ENCODE measurements at places on chromosomes 2 and 18.

DNA sequence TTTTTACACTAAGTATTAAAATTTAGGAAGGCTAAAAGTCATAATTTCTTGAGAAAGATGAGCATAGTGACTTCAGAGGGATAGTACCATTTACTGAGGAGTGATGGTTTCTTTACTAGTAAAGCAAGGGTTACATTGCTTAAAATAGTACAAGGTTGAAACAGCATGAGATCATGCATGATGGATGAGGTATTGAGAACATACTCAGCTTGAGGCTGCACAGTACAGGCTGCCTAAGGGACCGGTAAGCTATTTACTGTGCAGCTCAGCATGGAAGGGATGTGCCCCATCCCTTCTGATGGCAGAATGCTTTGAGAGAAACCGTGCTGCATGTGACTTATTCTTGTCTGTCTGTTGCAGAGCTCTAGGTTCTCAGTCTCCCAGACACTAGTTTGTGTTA lies 122.1 kb downstream of the EML6 start:
- DNase-seq = no peak

DNA sequence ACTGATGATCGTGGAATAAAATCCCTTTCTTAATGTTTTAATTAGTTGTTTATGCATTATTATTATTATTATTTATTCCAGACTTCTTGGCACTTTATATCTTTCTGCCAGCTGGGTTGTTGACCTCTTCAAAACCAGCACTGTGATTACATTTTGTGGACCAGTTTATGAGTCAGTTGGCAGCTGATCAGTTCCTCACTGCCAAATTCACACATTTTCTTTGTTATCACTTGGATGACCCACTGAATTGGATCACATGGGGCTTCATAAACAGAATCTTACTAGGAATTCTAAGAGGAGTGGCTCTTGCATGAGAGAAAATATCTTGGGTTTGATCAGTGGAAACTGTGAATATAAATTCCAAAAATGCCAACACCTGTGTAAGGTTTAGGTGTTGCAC lies 321.8 kb upstream of the SPRED2 start:
- DNase-seq = no peak

DNA sequence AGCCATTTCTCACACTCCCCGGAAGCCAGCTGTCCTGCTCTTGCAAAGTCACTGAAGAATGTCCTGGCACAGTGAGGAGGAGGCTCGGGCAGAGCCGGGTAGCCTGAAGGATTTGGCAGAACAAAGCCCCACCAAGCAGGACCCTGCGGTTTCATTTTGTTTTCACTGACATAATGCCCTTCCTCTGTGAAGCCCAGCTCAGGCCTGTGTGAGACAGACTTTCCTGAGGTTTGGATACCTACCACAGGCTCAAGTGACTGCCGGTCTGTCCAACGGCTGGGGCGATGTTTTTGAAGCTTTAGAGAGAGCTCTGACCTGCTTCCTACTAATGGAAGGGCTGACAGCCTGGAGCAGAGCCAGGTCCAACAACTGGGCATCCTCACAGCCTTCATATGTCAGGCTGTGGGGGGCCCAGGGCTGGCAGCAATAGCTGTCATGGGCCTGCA lies 99.8 kb upstream of the FZD7 start:
- no peak for DNase-seq

DNA sequence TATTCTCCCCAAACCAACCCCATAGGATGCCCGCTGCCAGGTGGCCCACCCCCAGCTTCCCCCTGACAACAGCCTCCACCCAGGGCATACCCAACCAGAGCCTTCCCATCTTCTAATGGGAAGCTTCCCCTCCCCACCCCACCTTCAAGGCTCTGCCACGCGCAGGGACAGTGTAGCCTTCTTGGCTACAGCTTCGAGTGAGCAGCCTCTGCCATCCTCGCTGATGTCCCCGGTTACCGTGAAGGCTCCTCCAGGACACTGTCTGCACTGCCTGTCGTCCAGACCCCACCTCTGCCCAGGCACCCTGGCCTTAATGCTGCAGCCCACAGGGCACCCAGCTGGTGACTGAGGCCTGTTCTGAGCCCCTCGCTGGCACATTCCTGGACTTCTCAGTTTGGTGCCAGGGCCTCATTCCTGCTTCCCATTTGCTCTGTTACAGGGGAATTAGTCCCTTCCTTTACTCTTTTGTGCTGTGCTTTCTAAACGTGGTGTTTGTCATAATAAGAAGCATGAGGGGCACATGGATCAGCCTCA lies 13.0 kb upstream of the ADNP2 start:
- no peak for DNase-seq

DNA sequence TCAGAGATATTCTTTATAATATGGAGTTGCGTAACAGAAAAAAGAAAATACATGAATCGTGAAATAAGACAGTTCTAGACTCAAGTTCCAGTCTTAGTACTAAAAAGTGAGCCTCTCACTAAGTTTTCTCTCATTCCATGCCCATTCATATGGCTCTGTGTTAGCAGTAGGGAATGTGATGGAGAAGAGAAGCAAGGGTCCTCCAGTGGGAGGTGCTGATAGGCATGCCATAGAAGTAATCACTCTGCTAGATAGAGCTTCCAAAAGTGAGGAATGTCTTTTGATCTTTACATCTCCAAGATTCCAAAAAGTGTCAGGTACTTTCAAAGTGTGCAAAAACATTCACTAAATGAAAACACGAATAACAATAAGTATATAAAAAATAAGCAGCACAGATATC lies 678.4 kb downstream of the DCDC2C start:
- no peak for DNase-seq

GRCh38 chr18:4270016-4270415 lies 185.1 kb downstream of the DLGAP1 start:
- no peak for DNase-seq

GRCh38 chr2:58521803-58522554 lies 280.9 kb upstream of the FANCL start:
- no peak for DNase-seq

DNA sequence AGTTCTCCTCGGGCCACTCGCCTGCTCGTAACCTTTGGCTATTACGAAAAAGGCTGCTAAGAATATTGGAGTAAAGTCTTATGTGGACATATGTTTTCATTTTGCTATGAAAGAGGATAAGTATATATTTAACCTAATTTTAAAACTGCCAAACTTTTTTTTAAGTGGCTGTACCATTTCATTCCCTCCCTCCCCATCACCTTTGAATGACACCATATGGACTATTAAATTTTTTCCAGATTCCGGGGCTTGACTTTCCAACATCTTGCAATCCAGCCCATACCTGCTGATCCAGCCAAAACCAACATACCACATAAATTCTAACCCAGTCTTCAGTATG lies 31.5 kb downstream of the REEP1 start:
- no peak for DNase-seq

GRCh38 chr2:236711440-236711839 lies 141.8 kb downstream of the ACKR3 start:
- DNase-seq = peak; percentile 70

GRCh38 chr2:187024739-187025138 lies 175.8 kb upstream of the ZSWIM2 start:
- no peak for DNase-seq

- no peak for DNase-seq
Measured at GRCh38 chr2:217438821-217439220, 564.0 kb downstream of the TNS1 start.

- peak; percentile 79 for DNase-seq
Measured at GRCh38 chr2:167438206-167438605, 549.9 kb downstream of the XIRP2 start.

- no peak for DNase-seq
Measured at GRCh38 chr2:112848833-112849232, 12.3 kb upstream of the IL1B start.

DNA sequence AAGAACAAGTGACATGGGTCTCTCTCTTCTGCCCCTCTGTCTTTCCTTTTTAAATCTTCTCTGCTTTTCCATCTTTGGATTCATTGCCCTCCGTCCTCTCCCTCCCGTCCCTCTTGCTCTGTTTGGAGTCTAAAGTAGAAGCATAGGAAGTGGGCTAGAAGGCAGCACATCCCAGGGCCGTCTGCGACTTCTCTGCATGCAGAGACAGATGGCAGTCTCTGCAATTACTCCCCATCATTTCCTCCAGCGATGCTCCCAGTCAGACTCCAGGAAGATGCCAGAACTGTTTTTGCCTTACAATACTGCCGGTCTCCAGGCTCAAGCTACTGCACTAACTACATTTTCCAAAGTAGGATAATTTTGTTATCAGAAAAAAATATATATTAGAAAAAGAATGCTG lies 35.2 kb upstream of the LPIN2 start:
- no peak for DNase-seq

GRCh38 chr2:158228943-158229508 lies 127.3 kb downstream of the UPP2 start:
- no peak for DNase-seq
